ENCODE measurements at places on chromosomes 3 and 15. TPM values are rescaled to one million over a fixed set of nuclear protein-coding genes. Genes with fewer than 3 reads are reported as not detected.
A peak's percentile ranks its signal among the peaks of the same experiment; 100 is the strongest.

The GOLGA6L4 gene
- total RNA-seq = 1.7 TPM

The NPAP1 gene
- not detected for total RNA-seq

The GJD2 gene
- total RNA-seq = not detected

The SEC62 gene
- total RNA-seq = 53.5 TPM

DNA sequence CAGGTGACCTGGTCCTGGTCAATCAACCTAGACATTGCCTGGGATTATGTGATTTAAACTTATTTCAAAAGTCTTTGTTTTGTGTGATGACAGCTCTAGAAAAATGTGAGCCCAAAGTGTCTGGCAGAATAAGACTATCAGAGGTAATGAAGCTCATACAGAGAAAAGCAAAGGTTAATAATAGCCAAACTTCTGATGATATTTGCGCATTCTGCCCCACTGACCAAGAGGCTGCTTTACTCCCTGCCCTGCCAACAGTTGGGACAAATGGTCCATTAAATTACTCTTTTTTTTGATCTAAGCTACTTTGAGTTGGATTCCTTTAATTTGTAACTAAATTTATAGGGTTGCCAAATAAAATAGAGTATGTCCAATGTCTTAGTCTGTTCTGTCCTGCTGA lies 911.2 kb downstream of the MCTP2 start:
- H3K4me3 ChIP-seq = no peak overlapping the region
- H3K27me3 ChIP-seq = no peaks in the 10 kb centered on the region
- H3K27ac ChIP-seq = no peak overlapping the region
- H3K4me1 ChIP-seq = no peaks in the 10 kb centered on the region
- no peak for DNase-seq

DNA sequence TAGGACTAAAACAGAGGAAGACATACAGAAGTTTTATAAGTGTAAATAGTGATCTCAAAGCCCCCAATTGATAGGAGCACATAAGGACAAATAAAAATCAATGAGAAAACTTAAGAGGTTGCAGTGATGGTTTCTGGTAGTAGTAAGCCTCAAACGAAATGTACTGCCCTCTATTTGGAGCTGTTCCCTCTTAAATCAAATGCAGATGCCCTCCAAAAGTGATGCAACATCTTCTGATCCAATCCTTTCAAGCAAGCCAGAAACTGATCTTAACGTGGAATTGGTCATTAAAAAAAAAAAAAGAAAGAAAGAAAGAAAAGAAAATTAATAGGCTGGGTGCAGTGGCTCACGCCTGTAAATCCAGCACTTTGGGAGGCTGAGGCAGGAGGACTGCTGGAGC lies 259.3 kb downstream of the ZBTB20 start:
- H3K4me1 ChIP-seq = peaks cover 19% of the 10 kb centered on the region
- no peak overlapping the region for H3K4me3 ChIP-seq
- H3K27me3 ChIP-seq = no peaks in the 10 kb centered on the region
- DNase-seq = no peak

GRCh38 chr15:78065284-78065872 lies 12.1 kb downstream of the TBC1D2B start:
- H3K27me3 ChIP-seq = no peaks in the 10 kb centered on the region
- peak; percentile 99 for DNase-seq
- peak overlapping the region; percentile 73 for H3K27ac ChIP-seq
- H3K4me3 ChIP-seq = no peak overlapping the region
- no peaks in the 10 kb centered on the region for H3K36me3 ChIP-seq

- H3K27me3 ChIP-seq = no peaks in the 10 kb centered on the region
- peaks cover 6% of the 10 kb centered on the region for H3K4me1 ChIP-seq
- DNase-seq = no peak
Measured at GRCh38 chr3:4831580-4831950, 147.7 kb upstream of the BHLHE40 start.

Data from HepG2 (cell line).